DND-41 (cell line): ENCODE measurements at places on chromosomes 12 and 14.
A peak's percentile ranks its signal among the peaks of the same experiment; 100 is the strongest.

GRCh38 chr12:20211541-20211940 lies 156.8 kb upstream of the PDE3A start:
- no peak for DNase-seq
- H3K27ac ChIP-seq: no peak overlapping the region
- no peaks in the 10 kb centered on the region for H3K4me1 ChIP-seq
- H3K36me3 ChIP-seq: no peaks in the 10 kb centered on the region
- no peak overlapping the region for H3K4me3 ChIP-seq

- H3K27me3 ChIP-seq: no peaks in the 10 kb centered on the region
- DNase-seq: no peak
Measured at GRCh38 chr14:29926701-29927375, 809 bp downstream of the PRKD1 start.

DNA sequence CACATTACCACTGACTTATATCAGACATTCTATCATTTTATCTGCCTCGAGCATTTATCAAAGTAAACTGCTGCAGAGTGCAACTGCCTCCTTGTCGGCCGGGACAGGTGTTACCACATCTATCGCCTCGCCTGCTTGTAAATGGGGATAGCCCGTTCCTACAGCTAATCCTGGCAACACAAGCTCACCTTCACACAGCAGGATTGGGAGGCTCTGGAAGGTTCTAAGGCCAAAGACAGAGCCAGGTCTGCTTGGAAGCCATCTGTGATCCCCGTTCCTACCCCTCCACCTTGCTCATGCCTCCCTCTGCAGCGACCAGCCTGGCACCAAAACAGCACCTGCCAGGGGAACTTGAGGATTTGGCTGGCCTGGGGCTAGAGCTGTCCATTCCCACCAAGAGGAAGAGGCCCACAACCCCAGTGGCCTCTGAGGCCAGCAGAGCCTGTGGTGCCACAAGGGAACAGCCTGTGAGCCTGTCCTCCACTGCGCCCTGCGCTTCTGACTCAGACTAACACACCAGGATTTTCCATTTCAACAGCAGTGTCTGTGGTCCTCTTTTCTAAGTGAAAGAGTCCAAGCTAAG lies 114.8 kb upstream of the DIO3 start:
- H3K36me3 ChIP-seq: no peaks in the 10 kb centered on the region
- peaks cover 22% of the 10 kb centered on the region for H3K4me1 ChIP-seq
- H3K27ac ChIP-seq: no peak overlapping the region
- H3K4me3 ChIP-seq: no peak overlapping the region
- peaks cover 69% of the 10 kb centered on the region for H3K27me3 ChIP-seq

- peaks cover 27% of the 10 kb centered on the region for H3K27me3 ChIP-seq
- no peak overlapping the region for H3K4me3 ChIP-seq
- no peaks in the 10 kb centered on the region for H3K36me3 ChIP-seq
- DNase-seq: no peak
Measured at GRCh38 chr14:59123975-59124374, 64.5 kb upstream of the DAAM1 start.

DNA sequence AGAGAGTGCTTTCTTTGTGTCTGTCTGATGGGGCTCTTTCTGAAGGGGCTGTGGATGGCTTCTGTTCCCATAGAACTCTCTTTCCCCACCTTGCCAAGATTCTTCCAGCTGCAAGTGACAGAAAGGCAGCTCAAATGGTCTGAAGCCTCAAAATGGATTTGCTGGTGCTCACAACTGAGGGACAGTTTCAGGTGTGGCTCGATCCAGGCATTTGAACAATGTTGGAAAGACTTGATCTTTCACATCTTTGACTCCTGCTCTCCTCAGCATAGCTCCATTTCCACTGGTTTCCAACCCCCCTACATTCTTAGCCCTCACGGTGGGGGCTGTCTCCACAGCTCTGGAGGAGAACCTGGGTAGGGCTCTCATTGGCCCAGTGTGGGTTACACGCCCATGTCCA lies 15.9 kb downstream of the RFLNA start:
- H3K4me1 ChIP-seq: no peaks in the 10 kb centered on the region
- no peak overlapping the region for H3K27ac ChIP-seq
- no peaks in the 10 kb centered on the region for H3K36me3 ChIP-seq
- no peak overlapping the region for H3K4me3 ChIP-seq

GRCh38 chr12:98698603-98699463 lies 53.7 kb downstream of the APAF1 start:
- no peak overlapping the region for H3K27ac ChIP-seq
- H3K36me3 ChIP-seq: peaks cover 30% of the 10 kb centered on the region
- no peaks in the 10 kb centered on the region for H3K27me3 ChIP-seq
- peak; percentile 58 for DNase-seq
- H3K4me3 ChIP-seq: no peak overlapping the region

DNA sequence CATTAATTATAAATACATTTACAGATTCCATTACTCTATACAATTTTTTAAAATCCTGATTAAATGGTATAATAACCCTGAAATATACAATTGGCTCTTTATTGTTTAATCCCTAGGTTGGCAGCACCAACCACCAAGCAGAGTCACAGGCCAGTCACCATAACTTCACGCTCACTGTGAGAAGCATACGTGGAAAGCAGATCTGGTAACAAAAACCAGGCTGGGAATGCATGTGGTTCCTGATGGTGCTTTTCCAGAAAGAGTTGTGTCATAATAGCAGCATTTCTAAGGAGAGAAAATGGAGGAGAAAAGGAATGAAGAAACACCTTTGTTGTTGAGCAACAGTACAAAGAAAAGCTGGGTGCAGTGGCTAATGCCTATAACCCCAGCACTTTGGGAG lies 66.1 kb downstream of the SIX6 start:
- H3K36me3 ChIP-seq: no peaks in the 10 kb centered on the region
- no peaks in the 10 kb centered on the region for H3K27me3 ChIP-seq

DNA sequence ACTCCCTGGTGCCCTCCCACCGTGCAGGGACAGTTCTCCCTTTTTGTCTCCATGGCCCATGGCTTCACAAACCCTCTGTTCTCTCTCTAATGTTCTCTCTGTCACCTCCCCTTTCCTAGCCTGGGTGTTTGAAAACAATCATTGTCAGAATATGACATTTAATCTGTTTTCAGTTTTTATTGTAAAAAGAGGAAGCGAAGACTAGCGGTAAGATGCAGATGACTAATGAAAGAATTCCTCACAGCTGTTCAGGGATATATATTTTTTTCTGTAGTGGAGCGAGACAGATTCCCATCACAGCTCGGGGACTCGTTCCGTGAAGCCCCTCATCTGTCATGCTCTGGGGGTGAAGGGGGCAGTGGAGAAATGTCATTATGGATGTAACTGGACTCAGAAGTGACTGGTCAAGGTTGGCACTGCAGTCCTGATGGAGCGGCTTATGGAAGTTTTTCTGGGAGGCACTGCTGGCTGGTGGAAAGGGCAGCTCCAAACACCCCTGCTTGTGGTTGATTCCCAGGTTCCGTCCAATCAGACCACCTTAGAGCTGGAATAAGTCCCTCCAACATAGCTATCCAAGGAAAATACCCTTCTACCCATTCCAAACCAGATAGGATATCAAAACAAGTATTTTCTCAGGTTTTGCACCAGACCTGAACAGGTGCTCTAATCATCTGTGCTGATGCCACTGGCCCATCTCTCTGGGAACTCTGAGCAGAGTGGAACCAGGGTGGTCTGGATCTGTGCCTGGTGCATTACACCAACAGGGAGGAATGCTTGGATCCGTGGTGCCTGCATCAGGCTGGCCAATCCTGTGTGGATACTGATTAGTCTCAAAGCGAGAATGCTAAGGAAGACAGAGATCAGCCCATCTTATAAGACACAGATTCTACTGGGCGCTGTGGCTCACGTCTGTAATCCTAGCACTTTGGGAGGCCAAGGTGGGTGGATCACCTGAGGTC lies 84.7 kb downstream of the GPATCH2L start:
- DNase-seq: no peak
- no peaks in the 10 kb centered on the region for H3K4me1 ChIP-seq
- no peaks in the 10 kb centered on the region for H3K27me3 ChIP-seq
- no peaks in the 10 kb centered on the region; the same call in 1 of the 2 replicates for H3K36me3 ChIP-seq
- H3K27ac ChIP-seq: no peak overlapping the region

- no peak for DNase-seq
- no peak overlapping the region for H3K4me3 ChIP-seq
- H3K27ac ChIP-seq: no peak overlapping the region
- H3K4me1 ChIP-seq: no peaks in the 10 kb centered on the region
- no peaks in the 10 kb centered on the region for H3K27me3 ChIP-seq
- no peaks in the 10 kb centered on the region for H3K36me3 ChIP-seq
Measured at GRCh38 chr14:95354834-95355233, 35.1 kb upstream of the CLMN start.

DNA sequence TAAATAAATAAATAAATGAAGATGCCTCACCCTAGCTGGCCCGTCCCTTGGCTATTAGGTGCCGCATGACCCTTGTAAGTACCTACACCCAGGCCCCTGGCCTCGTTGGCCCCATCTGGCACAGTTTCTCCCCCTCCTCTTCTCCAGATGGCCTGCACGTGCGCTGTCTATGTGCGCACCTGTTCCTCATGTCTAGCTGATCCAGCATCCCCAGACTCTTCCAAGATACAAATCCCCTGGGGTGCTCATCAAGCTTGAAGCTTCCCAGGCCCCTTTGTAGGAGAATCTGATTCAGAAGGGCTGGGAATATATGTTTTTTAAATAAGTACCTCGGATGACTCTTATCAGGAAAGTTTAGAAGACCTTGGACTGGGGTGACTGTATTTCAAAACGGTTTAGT lies 133.3 kb downstream of the CHST11 start:
- peaks cover 50% of the 10 kb centered on the region for H3K36me3 ChIP-seq
- no peak overlapping the region for H3K4me3 ChIP-seq
- peaks cover 6% of the 10 kb centered on the region; the same call in 1 of the 2 replicates for H3K4me1 ChIP-seq
- no peak for DNase-seq
- no peaks in the 10 kb centered on the region for H3K27me3 ChIP-seq
- no peak overlapping the region for H3K27ac ChIP-seq

GRCh38 chr12:21638054-21638891 lies 19.4 kb downstream of the LDHB start:
- 0 out of 2 replicates have a peak, but pooled peaks cover 3% of the 10 kb centered on the region for H3K4me1 ChIP-seq
- no peak for DNase-seq
- peaks cover 90% of the 10 kb centered on the region for H3K36me3 ChIP-seq
- no peak overlapping the region for H3K4me3 ChIP-seq

- no peaks in the 10 kb centered on the region for H3K4me1 ChIP-seq
- DNase-seq: no peak
- H3K27ac ChIP-seq: no peak overlapping the region
- no peaks in the 10 kb centered on the region for H3K27me3 ChIP-seq
- peaks cover 8% of the 10 kb centered on the region; the same call in 1 of the 2 replicates for H3K36me3 ChIP-seq
Measured at GRCh38 chr12:54565310-54565985, 16.0 kb downstream of the PDE1B start.

- H3K27me3 ChIP-seq: peaks cover 4% of the 10 kb centered on the region
- no peak overlapping the region for H3K4me3 ChIP-seq
- no peaks in the 10 kb centered on the region for H3K36me3 ChIP-seq
- H3K27ac ChIP-seq: no peak overlapping the region
Measured at GRCh38 chr12:20274008-20274407, 94.3 kb upstream of the PDE3A start.

- H3K36me3 ChIP-seq: no peaks in the 10 kb centered on the region
- H3K4me3 ChIP-seq: no peak overlapping the region
Measured at GRCh38 chr14:49105512-49105911, 480.7 kb downstream of the RPS29 start.

- H3K27ac ChIP-seq: no peak overlapping the region
- no peak for DNase-seq
- peaks cover 45% of the 10 kb centered on the region for H3K27me3 ChIP-seq
- no peak overlapping the region for H3K4me3 ChIP-seq
- H3K36me3 ChIP-seq: no peaks in the 10 kb centered on the region
Measured at GRCh38 chr12:26150736-26151450, 26.1 kb upstream of the BHLHE41 start.

DNA sequence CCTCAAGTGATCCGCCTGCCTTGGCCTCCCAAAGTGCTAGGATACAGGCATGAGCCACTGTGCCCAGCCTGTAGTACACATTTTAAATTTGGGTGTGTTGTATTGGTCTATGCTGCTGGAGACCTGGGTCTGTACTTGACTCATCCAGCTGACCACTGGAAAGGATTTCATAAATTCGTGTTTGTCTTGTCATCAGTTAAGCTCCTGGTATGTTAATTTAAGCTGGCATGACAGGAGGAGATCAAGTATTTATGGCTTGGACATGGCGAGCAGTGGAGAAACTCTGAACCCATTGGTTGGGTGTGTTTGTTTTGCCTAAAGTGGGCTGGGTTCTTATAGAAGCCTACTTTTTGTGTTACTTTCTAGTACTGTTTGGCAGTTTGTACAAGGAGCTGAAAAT lies 24.2 kb downstream of the YY1 start:
- no peaks in the 10 kb centered on the region for H3K4me1 ChIP-seq
- no peak for DNase-seq

DNA sequence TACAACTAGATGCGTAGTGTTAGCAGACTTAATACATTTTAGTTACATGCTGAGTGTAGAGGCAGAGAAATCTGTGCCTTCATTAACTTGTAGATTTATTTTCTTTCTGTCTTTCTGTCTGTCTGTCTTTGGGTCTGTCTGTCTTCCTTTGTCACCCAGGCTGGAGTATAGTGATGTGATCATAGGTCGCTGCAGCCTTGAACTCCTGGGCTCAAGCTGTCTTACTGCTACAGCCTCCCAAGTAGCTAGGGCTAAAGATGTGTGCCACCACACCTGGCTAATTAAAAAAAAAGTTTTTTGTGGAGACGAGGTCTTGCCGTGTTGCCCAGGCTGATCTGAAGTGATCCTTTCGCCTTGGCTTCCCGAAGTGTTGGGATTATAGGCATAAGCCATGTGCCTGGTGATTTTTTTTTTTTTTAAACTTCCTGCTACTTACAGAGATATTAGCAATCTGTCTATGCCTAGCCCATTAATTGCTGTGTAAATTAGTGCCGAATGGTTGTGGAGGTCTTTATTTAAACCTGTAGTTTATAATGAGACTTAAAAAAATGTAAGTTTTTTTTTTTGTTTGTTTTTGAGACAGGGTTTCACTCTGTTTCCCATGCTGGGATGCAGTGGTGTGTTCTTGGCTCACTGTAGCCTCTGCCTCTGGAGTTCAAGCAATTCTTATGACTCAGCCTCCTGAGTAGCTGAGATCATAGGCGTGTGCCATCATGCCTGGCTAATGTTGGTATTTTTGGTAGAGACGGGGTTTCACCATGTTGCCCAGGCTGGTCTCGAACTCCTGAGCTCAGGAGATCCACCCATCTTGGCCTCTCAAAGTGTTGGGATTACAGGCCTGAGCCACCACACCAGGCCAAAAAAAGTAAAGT lies 22.8 kb downstream of the ERC1 start:
- H3K36me3 ChIP-seq: no peaks in the 10 kb centered on the region
- H3K27me3 ChIP-seq: no peaks in the 10 kb centered on the region
- H3K4me3 ChIP-seq: no peak overlapping the region
- DNase-seq: no peak
- H3K4me1 ChIP-seq: no peaks in the 10 kb centered on the region

DNA sequence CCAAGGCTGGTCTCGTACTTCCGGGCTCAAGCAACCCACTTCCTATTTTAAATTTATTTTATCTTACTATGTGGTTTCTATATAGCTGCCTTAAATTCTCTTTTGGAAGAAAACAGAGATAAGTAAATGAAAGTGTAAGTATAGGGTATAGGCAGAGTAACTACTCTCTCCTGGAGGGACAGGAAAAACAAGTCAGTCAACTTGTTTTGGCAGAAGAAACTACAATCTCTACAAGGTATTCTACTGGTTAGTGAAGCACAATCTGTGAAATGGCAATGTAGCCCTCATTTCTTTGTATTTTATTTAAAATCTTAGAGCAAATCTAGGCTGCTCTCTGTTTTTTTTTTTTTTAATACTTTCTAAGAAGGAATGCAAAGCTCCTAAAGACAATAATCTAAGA lies 55.4 kb downstream of the UBR7 start:
- peaks cover 27% of the 10 kb centered on the region for H3K36me3 ChIP-seq
- no peak overlapping the region for H3K4me3 ChIP-seq
- DNase-seq: no peak
- H3K27me3 ChIP-seq: no peaks in the 10 kb centered on the region
- no peak overlapping the region for H3K27ac ChIP-seq
- no peaks in the 10 kb centered on the region for H3K4me1 ChIP-seq
